ENCODE measurements at places on chromosomes 6 and 20. TPM values are rescaled to one million over a fixed set of nuclear protein-coding genes. Genes with fewer than 3 reads are reported as not detected.

Gene DEFB124
- total RNA-seq: not detected

Gene DBNDD2
- 111 TPM for total RNA-seq

Gene TULP1
- total RNA-seq: not detected

Gene SLC25A27
- total RNA-seq: 25.0 TPM

Gene LY6G6C
- total RNA-seq: not detected

Gene VSX1
- total RNA-seq: not detected

Gene MYB
- total RNA-seq: not detected

Gene TRPC4AP
- 48.1 TPM for total RNA-seq

Gene NOX3
- not detected for total RNA-seq

Gene MAP3K7
- 21.2 TPM for total RNA-seq

Gene SNAP25
- total RNA-seq: 5.1 TPM

Gene TFAP2A
- 0.16 TPM for total RNA-seq

Gene CASS4
- 1.7 TPM for total RNA-seq

Gene OOEP
- not detected for total RNA-seq

Gene MYMX
- not detected for total RNA-seq
